ENCODE measurements at places on chromosomes 12 and 14.

DNA sequence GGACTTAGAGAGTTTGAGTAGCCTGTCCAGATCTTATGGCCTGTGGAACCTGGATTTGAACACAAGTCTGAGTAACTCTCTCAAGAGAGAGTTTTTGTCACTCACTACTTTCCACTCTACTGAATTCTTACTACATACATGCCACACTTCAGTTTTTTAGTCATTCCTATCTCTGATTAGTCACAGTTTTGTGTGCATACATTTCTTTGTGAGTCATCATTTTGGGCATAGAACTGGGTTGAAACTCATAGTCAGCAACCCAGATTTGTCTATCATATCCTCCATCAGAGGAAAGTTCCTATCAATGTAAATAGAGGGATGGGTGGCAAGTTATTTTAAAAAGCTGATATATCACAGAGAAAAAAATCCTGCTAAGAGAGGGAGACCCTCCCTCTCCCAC is 42.9 kb downstream of the FLRT2 start:
- DNase-seq: peak; percentile 90

DNA sequence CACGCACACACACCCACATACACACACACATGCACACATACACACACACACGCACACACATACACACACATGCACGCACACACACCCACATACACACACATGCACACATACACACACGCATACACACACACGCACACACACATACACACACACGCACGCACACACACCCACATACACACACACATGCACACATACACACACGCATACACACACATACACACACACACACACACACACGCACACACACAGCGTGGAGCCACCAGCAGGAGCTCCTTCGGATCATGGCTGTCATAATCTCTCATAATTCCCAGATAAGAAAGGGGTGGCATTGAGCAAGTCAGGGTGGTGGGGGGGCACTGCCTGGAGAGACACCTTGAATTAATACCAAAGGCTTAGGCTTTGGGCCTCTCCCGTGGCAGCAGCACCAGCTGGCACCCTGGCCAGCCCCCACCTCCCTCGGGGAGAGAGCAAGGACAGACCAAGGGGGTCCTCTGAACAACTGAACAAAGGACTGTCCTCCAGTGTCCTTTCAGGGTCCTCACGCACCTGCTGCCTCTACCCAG is 21.9 kb downstream of the ANO2 start:
- no peak for DNase-seq

DNA sequence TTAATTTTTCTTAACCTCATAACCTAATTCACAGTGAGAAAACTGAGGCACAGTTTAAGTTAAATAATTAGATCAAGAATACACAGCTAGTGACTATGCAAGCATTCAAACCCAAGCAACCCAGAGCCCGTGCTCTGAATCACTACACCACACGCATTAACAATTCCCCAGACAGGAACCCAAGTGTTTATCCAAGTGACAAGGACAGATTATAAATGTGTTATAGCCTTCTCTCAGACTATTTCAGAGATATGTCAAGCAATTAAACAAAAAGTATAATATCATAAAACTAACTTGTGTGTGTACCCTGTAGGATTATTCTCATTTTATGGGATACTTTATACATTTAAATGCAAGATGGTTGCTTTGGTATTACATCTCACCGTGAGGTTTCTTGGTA is 43.8 kb downstream of the MED13L start:
- DNase-seq: peak; percentile 38

DNA sequence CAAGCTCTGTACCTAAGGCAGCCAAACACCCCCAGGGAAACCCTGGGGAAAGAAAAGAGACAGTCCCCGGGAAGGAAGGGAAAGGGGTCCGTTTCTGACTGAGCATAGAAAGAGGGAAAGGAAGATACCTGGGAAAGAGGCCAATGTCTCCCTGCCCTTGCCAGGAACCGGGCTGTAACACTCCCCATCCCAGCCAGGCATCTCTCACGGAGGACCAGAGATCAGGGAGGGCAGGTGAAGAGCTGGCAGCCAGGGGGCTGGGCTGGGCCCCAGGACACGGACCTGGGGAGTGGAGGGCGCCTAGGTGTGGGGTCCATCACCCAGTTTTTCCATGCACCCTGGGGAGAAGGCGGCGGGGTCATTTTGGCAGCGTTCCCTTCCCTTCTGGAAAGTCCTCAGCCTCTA is 18.9 kb upstream of the PLEKHH1 start:
- DNase-seq: no peak

All from fibroblast of skin of right biceps (primary cell).